ENCODE measurements at places on chromosomes 3 and 15.

- DNase-seq, result no peak
Observed at GRCh38 chr3:155031186-155031585, 48.9 kb upstream of the MME start.

DNA sequence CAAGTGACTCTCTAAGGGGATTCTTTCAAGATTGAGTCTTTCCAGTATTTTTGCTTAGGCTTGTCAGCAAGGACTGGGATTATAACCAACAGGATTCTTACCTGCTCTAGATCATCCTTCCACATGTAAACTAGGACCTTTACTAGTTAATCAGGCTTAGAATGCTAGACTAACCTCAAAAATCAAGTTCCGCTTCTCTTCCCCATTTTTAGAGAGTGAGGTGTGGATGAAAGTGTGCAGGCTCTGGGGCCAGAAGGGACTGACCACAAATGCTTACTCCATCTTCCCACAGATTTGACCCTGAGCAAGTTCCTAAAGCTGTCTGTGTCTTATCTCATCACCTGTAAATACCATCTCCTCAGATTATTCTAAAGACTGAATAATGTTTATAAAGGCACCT, 89.5 kb upstream of the IL12A start:
- DNase-seq, result no peak

- no peak for DNase-seq
Observed at GRCh38 chr3:194886836-194887235, 201.2 kb downstream of the FAM43A start.

DNA sequence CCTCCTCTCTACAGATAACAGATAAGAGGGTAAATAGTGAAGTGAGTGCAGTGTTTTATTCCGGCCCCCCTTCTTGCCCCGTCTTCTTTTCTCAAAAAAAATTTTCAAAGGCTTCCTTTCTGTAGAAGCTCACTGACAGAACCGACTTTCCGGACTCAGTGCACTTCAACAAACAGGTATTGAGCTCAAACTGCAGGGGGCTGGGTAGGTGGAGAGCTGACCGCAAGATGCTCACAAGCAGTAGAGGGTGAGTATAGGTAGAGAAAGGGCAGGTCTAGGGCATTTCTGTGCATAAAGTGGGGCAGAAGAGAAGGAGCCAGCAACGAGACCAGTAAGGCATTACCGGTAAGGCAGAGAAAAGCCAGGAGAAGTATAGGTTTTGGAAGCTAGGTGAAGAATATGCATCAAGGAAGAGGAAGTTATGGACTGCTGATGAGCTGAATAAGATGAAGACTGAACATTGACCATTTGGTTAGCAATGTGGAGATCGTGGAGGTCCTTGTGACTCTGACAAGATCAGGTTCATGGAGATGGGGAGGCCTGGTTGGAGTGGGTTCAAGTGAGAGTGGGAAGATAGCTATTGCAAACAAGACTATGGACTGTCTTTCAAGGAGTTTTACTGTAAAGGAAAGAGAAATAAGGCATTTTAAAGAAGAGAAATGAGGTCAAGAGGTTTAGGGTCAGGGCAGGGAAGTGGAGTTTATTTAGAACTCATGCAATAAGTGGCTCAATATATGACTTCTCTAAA, 97.4 kb downstream of the ST6GAL1 start:
- DNase-seq, result no peak

DNA sequence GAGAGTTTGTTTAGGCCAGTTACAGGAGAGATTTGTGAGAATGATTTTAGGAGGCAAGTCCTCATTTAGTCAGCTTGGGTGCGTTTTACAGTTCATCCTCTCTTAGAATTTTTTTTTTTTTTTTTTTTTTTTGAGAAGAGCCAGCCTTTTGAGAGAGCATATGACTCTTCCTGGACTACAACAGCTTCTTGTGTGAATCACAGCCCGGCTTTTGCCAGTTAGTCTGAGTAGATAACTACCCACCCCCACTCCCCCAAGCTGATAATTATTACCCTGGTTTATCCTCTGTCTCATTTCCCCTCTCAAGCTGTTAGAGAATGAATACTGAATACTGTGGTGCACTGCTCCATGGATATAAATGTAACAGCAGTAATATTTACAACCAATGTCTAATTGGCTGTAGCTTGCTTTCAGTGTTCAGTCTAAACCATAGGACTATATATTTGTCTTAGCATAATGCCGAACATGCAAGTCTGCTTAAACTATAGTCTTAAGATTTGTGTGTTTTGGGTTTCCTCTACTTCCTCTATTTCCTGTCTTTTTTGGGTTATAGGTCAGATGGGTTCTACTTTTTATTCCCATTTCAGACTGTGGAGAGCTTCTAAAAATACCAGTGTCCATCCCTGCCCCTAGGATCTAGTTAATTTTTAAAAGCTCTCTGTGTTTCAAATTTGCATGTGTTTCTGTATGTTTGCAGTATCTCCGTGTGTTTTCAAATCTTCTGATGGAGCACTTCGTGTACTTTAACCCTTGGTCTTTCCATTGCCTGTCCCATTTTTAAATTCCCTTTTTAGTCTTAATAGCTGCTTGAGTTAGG, 8.0 kb downstream of the CHD2 start:
- no peak for DNase-seq

GRCh38 chr3:94269763-94270162, 206.9 kb downstream of the NSUN3 start:
- no peak for DNase-seq

DNA sequence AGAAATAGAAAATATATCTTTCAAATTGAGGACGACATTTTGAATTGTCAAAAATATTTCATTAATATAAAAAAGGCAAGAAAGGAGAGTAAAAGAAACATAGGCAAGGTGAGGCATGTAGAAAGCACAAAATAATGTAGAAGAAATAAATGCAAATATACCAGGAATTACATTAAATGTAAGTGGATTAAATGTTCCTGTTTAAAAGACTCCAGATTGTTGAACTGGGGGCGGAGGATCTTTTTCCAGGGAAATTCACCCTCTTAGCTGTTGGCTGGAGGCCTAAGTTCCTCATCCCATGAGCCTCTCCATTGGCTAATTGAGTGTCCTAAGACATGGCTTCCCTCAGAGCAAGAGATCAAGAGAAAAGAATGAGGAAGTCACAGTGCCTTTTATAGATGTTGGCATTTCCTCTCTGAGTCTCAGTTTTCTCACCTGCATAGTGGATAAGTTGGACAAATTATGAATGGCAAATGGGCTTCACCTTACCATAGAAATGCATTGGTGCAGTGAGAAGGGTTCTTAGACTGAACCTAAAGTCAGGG, 147.4 kb upstream of the SMAD3 start:
- no peak for DNase-seq

DNA sequence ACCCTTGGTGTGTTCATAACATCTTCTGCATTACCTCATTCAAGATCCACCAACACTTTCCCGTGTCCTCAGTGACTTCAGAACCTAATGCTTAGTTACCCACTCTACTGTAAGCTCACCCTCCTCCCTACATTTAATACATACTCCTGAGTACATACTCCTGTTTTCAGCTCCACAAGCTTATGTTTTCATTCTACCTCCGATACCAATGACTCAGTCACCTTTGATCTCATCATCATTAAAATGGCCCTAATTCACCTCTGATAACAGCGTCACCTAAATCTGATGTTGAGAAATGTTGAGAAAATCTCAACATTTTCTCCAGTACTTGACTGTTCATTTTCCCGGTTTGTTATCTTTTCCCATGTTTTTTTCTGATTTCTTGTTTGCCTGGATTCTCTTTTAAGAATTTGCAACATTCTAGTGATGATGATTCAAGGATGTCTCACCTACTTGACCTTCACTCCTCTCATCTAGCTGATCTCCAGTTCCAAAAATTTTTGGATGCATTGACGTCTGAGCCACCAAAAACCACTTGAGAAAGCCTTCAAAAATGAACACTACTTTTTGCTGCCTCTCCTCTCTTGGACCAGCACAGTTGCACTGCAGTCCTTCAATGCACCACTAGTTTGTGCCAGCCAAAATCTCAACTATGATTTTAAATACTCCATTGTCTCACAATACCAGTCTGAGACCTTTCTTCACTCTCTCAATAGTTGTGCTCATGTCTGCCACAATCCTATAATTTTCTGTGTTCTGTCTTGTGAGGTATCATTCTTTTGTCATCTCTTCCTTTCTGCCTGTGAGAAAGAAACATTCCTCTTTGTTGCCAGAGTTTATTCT, 220.7 kb upstream of the SEMA6D start:
- no peak for DNase-seq

DNA sequence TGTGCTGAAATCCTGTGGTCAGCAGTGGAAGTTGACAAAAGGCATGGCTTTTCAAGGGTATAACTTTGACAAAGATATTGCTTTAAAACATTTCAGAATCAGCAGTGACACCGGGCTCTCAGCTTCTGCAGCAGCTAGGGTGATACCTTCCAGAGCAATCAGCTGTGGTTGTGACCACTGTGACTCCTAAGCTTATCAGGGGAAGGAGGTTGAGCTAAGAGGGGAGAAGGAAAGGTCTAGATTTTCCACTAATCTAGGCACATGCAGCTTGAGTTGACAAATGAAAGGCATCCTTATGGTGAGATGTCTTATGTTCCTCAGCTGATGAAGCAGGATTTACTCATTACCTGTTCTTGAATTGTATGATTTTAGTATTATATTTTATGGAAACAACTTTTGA, 16.3 kb upstream of the LRRFIP2 start:
- DNase-seq, result no peak

GRCh38 chr15:53218666-53219580, 428.8 kb upstream of the ONECUT1 start:
- no peak for DNase-seq

GRCh38 chr15:62093809-62094208, 27.0 kb downstream of the C2CD4A start:
- DNase-seq, result no peak

DNA sequence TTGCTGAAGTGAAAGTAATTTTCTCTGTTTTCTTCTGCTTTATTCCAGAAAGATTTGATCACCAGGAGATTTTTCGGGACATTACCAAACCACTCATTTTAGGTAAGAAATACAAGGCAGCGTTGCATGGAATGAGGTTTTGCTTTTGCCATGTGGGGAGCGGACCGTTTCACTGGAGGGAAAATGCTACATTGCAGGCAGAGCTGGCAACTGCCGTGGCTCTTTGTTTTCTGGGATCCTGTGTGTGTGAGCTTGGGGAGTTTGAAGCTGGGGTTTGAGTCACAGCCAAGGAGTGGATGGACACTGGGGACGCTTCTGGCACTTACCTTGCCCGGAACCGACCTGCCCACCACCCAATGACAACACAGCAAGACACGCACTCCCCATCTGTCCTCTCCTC, 109.9 kb downstream of the APBA2 start:
- no peak for DNase-seq
